Activated T-helper 17 cell treated with anti-CD3 and anti-CD28 coated beads, Interleukin-2, amount 50 U/mL, for 72 hours (primary cell): ENCODE measurements at places on chromosomes 12 and 14. TPM values are rescaled to one million over a fixed set of nuclear protein-coding genes. Genes with fewer than 3 reads are reported as not detected.

DNA sequence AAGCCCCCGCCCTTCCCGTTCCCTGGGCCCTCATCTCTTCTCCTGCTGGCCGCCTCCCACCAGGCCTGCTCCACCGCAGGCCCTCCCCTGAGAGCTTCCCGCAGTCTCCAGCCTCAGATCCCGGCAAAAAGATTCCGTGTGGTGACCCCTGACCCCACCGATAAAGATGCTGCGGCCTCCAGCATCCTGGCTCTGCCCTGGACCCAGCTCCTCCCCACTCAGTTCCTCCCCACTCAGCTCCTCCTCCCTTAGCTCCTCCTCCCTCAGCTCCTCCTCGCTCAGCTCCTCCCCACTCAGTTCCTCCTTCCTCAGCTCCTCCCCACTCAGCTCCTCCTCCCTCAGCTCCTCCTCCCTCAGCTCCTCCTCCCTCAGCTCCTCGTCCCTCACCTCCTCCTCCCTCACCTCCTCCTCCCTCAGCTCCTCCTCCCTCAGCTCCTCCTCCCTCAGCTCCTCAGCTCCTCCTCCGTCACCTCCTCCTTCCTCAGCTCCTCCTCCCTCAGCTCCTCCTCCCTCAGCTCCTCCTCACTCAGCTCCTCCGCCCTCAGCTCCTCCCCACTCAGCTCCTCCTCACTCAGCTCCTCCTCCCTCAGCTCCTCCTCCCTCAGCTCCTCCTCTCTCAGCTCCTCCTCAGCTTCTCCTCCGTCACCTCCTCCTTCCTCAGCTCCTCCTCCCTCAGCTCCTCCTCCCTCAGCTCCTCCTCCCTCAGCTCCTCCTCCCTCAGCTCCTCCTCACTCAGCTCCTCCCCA lies 17.0 kb downstream of the NOC4L start:
- ATAC-seq: peak; percentile 30

GRCh38 chr14:77849711-77850110 lies 49.8 kb downstream of the ADCK1 start:
- ATAC-seq: no peak

DNA sequence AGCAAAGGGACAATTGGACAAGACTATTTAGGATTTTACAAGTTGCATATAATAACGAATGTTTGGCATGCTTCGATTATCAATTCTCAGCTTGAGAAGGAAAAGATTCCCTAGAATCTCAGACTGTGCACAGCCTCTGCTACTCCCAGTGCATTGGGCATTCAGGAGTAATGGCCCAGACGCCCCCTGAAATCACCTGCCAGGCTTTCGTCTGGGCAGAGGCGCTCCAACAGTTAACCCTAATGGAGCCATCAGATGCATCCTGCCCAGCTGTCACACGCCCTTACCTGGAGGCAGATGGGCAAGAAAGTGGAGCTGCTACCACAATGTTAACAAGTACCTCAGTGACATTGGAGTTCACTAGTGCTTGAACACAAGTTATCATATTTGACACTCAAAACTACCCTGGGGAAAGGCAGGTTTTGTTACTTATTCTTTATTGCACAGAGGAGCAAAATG lies 927 bp upstream of the LRP6 start:
- no peak for ATAC-seq

DNA sequence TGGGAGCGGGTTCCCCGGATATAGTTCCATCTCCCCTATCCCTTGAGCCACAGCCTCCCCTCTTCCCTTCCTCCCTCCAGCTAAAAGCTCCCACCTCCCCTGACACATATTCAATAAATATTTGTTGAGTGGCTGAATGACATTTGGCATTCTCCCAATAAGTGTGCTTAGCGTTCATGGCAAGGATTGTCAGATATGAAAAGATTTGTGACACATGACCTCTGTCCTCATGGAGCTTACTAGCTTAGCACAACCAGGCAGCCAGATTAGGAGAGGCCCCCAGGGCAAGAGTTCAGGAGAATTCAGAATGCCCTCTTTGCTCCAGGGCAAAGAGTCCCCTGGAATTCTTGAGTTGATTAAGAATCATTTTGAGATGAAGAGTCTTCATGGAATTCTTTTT lies 22.5 kb upstream of the SLC6A12 start:
- ATAC-seq: no peak

DNA sequence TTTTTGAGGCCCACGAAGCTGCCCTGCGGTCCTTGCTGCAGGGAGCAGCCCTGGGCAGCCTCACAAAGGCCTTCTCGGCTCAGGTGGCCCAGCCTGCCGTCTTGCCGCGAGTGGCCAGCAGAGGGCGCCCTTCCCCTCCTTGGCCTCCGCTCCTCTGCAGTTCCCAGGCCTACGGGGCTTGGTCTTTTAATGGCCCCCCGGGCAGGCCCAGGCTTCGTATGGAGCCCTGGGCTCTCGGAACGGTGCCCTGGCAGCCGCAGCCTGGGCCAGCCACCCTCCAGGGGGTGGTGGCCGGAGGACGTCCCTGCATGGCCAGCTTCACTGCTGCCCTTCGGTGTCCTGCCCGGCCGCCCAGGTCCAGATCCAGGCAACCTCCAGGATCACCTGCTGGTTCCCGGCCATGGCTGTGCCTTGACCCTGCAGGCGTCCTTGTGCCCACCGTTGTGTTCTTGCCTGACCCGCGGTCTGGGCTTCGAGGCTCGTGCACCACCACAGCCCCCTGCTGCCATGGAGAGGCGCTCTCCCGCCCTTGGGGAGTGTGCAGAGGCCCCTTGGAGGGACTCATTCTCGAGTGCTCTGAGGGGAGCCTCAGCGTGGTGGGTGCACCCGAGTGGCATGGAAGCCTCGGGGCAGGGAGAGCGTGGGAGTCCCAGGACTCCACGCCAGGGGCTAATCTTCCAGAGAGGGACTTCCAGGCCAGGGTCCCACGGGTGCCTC lies 9.4 kb downstream of the ASPG start:
- ATAC-seq: peak; percentile 76

DNA sequence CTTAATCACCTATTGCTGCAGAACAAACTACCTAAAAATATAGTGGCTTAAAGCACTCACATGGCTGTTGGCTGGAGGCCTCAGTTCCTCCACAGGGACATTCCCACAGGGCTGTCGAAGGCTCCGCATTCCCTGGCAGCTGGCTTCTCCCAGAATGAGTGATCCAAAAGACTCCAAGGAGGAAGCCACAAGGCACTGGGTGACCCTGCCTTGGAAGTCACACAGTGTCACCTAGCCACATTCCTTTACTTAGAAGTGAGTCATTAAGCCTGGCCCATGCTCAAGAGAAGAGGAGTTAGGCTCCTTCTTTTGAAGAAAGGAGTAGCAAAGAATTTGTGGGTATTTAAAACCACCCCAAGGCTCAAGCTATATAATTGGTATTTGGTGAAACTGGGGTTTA lies 63.9 kb upstream of the MAP1LC3B2 start:
- no peak for ATAC-seq

DNA sequence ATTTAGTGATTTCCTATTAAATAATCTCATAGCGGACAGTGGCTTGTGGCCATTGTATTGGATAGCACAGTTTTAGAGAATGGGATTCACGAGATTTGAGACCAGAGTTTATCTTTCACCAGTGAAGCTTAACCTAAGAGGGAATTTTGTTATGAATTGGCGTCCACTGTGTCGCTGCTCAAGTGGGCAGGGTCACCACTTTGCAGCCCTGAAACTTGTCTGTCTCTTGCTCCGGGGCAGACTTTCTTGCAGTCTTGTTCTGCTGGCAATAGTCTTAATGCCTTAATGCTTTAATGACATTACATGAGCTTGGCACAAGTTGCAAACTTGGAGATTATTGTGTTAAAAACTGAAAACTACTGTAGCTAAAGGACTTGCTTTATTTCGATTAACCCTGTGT lies 72.8 kb upstream of the PPM1H start:
- no peak for ATAC-seq

GRCh38 chr14:64937171-64937820 lies 5.2 kb downstream of the GPX2 start:
- ATAC-seq: no peak

- ATAC-seq: peak; percentile 49
Measured at GRCh38 chr12:104473374-104473983, 16.7 kb downstream of the CHST11 start.

GRCh38 chr12:14948672-14949071 lies 10.3 kb upstream of the ERP27 start:
- peak; percentile 69 for ATAC-seq

DNA sequence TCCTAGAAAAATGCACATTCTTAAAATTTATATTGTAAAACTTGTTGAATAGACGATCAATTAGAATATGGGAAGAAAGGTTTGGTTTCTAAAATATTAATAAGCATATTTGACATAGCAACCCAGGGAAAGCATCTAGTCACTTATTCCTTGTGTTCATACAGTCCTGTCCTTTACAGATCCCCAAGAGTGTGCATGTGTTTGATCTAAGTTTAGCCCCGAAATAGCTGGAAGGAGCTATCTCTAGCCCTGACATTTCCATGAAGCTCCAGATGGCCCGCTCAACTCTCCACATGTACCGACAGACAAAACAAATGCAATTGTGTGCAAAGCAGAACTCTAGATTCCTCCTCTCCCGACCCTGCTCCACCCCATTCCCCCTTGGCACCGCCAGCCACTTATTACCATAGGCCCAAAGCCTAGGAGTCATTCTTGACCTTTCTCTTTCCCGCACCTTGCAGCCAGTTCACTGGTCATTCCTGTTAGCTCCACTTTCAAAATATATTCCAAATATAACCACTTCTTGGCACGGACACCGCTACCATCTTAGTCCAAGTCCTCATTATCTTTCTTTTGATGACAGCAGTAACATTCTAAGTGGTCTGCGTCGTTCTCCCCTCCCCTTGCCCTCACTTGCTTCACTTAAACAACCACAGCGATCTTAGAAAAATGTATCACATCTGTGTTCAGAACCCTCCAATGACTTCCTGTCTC lies 45.4 kb upstream of the GZMB start:
- ATAC-seq: no peak

DNA sequence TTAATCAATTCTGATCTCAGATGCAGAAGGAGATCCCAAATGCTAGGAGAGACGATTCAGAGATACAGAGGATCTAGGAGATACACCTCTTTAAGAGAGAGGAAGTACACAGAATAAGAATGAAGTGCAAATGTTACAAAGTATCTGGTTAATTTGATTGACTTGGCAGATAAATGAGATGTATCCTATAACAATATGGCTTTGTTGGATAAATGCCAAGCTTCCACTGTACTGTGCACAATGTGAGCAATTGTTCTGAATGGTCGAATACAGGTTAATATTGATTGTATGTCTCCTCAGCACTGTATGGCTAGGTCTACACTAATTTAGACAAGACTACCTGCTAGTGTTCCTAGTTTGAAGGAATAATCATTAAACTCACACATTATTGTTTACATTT lies 119.6 kb upstream of the PTPRB start:
- ATAC-seq: no peak

GRCh38 chr12:75587340-75588106 lies 76.1 kb upstream of the KRR1 start:
- ATAC-seq: no peak

- ATAC-seq: no peak
Measured at GRCh38 chr12:66637699-66638301, 41.1 kb downstream of the GRIP1 start.

GRCh38 chr14:89430391-89431236 lies 13.6 kb upstream of the FOXN3 start:
- ATAC-seq: peak; percentile 89

DNA sequence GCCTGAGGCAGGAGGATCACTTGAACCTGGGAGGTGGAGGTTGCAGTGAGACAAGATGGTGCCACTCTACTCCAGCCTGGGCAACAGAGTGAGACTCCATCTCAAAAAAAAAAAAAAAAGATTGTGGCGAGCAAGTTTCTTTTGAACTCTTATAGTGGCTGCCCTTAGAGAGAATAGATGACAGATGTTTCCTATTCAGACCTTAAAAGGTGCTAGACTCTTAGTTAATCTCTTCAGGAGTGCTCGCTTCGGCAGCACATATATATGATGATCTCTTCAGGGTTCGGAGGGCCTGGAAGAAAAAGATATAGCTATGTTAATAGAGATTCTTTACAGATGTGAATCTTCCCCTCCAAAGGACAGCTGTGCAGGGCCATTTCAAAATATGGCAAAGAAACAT lies 73.1 kb upstream of the AMN1 start:
- ATAC-seq: no peak

GRCh38 chr14:103206836-103207387 lies 83.7 kb downstream of the TNFAIP2 start:
- ATAC-seq: no peak

DNA sequence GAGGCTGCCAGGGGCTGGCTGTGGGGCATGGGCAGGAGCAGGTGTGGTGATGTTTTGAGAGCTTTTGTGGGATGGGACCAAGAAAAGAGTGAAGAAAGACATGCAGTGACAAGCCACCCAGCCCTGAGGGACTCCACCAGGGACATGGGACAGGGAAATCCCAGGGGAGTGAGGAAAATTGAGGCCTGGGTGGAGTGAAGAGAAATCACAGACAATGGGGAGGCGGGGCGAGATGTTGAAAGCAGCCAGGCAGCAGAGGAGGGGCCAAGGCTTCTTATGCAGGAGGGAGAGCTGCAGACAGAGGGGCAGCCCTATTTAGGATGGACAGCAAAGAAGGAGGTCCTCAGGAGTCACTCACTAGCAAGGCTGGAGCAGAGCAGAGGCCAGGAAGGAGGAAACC lies 4.2 kb upstream of the KRT1 start:
- ATAC-seq: no peak

DNA sequence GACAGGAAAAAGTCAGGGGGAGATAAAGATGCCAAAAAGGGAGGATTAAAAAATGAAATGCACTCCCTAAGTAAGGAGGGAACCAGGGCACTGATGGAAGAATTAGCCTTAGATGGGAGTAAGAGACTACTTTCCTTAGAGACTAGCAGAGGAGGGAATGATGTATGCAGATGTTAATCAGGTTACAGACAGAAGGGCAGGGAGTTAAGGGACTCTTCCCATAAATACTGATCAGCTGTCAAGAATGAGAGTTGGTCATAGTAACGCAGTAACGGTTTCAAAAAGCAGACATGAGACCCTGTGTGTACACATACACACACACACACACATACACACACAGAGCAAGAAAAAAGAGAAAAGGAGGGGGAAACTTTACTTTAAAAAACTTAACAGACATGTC lies 93.4 kb downstream of the PHLDA1 start:
- no peak for ATAC-seq

- no peak for ATAC-seq
Measured at GRCh38 chr14:35898217-35898775, 72.2 kb downstream of the BRMS1L start.

DNA sequence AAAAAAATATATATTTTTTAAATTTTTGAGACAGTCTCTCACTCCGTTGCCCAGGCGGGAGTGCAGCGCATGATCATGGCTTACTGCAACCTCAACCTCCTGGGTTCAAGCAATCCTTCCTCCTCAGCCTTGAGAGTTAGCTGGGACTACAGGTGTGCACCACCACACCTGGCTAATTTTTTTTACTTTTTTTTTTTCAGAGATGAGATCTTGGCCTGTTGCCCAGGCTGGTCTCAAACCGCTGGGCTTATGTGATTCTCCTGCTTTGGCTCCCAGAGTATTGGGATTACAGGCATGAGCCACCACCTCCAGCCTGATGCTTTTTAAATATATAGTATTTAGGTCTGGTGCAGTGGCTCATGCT lies 24.5 kb downstream of the MDM2 start:
- no peak for ATAC-seq

The P2RX4 gene
- total RNA-seq: 45.3 TPM

The TBK1 gene
- 36.7 TPM for total RNA-seq

The ASB2 gene
- 68.7 TPM for total RNA-seq

The LRRC43 gene
- not detected for total RNA-seq
